ENCODE measurements at places on chromosomes 7 and 10.

DNA sequence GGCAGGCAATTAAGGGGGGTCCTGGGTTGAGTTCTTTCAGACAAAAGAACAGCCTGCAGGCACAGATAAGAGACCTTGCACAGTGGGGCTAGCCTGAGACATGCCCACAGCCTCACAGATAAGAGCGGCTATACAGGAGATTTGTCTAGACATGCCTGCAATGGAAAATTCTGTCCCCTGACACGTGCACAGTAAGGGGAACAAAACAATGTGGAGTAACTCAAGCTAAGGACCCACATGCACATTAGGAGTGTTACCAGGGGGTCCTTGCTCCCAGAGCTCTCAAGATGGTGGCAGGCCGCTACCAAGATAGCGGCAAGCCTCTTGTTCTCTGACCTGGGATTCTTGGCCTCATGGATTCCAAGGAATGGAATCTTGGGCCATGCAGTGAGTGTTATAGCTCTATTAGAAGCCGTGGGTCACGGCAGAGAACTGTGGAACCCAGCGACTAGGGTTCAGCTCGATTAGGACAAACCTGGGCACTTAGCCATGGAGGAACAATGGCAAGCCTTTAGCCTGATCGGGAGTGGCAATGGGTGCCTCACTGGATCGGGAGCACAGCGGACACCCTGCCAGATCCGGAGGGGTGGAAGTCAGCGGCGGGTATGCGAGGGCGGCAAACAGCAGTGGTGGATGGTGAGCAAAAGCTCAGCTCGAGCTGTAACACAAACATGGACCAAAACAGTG, 196.9 kb downstream of the CCSER2 start:
- DNase-seq: no peak

- DNase-seq: no peak
These were observed 386.0 kb downstream of the RPS24 start for GRCh38 chr10:78419481-78420265.

GRCh38 chr7:158705234-158705850, 738 bp upstream of the NCAPG2 start:
- DNase-seq: peak; percentile 33

GRCh38 chr10:111030042-111030750, 46.6 kb upstream of the ADRA2A start:
- no peak for DNase-seq

DNA sequence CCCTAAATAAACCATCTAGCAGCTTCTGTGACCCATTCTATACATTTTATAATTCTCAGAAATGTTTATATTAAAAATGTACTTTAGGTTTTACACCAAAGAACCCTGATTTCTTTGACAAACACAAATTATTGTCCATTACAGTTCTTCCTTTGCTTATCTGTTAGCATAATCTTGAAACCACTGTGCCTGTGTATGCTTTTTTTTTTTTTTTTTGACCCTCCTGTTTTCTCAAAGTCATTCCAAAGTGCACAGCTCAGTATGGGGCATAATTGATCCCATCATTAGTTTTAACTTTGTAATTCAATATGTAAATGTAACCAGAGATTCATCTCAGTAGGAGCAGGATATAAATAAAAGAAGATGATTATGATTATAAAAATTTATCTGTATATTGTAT, 229.3 kb downstream of the DGKB start:
- no peak for DNase-seq

- no peak for DNase-seq
These were observed 47.4 kb downstream of the SGMS1 start for GRCh38 chr10:50576245-50576815.

DNA sequence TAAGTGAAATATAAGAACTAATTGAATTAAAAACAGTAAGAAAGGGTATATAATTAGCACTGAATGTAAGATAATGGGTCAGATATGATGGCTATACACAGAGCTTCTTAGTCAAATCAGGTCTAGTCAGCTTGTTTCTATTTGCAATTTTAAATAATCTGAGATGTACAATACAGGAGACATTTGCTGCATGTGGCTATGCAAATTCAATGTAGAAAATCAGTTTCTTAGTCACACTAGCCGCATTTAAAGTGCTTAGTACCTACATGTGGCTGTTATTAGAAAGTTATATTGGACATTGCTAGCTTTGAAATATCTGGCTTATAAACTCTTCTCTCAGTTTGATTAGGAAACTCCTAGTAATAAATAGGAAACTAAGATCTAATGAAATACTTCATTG, 25.3 kb downstream of the CCDC7 start:
- DNase-seq: no peak

GRCh38 chr10:45399113-45399512, 25.1 kb downstream of the ALOX5 start:
- no peak for DNase-seq

DNA sequence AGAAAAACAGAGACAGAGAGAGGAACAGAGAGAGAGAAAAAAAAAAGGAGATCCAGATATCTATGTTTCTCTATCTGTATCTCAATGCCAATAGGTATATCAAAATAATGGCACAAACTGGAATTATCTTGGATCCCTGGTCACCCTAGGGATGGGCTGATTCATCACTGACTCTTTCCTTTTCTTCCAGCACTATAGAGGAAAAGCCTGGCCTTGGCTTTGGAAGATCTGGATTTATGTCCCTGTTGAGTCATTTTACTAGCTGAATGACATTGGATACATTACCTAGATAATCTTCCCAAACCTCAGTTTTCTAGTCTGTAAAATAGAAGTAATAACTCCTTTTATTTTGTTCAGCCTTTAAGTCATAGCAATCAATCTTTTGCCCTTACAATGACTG, 152.8 kb upstream of the GDF10 start:
- no peak for DNase-seq

GRCh38 chr7:118285358-118285757, 60.9 kb downstream of the ANKRD7 start:
- DNase-seq: no peak

GRCh38 chr10:99975942-99976809, 33.6 kb downstream of the DNMBP start:
- no peak for DNase-seq

DNA sequence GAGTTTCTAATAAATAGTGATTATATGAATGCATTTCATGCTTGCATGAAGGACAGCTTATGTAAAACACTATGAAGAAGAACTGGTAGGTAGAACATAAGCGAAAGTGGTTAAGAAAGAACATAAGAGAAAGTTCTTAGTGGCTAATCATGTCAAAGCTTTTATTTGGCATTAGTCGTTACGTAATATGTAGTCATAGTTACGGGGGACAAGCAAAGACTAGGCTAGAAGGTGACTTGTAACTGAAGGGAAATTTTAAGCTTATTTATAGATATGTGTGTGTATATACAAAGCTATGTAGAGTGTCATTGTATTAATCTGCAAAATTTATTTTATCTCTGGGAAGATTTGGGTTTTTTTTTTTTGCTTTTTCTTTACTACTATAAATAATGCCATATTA, 36.9 kb downstream of the CAPZA2 start:
- no peak for DNase-seq

DNA sequence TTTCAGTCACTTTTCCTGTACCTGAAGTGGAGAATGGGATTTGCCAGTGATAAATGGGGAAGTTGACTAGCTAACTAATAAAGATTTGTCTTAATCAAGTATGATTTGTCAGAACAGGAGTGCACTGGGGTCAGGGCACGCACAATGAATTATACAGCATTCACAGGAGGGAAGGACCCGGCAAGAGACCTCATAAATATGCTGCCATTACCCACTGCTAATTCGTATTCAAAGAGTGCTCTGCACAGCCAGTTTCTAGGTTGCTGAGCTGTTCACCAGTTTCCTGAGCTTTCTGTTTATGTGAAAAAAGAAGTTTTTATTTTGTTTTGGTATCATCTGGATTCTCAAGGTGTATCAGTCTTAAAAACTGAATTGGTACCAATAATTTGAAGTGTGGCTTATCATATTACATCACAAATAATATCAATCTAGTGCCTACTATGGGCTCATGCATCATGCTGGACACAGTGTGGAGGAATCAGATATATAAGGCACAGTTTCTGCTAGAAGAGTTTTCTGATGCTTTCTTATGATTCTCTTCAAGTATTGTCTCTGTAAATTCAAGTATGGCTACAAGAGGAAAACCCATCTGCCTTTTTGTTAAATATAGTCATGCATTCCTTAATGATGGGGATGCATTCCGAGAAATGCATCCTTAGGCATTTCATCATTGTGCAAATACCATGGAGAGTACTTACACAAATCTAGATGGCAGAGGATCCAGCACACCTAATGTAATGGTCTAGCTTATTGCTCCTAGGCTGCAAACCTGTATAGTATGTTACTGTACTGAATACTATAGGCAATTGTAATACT, 202.2 kb downstream of the VTI1A start:
- no peak for DNase-seq

- no peak for DNase-seq
These were observed 126.4 kb upstream of the DKK1 start for GRCh38 chr10:52187521-52188258.

DNA sequence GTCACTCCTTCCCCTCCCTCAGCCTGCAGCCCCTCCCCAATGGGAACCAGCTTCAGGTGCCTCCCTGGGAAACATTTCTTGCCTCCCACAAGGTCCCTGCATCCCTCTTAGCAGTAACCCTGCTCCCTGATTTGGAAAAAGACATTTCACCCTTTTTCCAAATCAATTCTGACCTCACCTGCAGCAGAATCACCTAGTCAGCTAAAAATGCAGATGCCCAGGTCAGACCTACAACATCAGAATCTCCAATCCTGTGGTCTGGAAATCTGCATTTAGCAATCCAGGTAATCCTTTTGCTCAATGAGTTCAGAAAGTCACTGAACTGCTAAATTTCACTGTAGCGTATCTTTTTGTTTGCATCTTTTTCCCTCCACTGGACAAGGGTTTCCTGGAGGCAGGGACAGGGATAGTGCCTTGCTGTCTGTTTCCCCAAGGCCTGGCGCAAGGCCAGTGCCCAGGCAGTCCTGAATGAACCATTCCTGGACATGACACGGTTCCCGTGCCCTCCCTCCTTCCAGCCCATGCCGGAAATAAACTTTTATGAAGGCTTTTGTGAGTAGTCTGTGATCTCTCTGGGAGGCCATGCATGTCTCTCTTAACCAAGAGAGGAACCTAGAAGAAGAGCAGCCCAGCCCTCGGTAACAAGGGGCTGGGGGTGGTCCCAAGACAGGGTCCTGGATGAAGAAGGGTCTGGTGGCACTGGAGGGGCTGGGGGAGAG, 44.0 kb downstream of the COL13A1 start:
- no peak for DNase-seq

DNA sequence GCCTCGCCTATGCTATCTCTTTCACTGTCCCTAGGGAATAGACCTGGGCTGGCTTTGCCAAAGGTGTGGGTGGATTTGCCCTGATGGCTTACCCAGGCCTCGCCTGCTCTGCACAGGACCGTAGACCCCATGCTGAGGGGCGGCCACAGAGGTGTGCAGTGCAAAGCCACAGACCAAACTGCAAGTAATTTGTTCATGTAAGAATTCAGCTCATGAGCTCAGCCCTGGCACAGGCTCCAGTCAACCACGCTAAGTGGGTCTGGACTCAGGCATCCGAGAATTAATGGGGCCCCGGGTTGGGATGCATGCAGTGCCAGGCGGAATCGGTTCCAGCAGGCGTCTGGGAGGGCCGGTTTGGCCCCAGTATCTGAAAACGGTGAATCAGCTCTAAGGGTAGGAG, 445.2 kb downstream of the DNAJB6 start:
- no peak for DNase-seq

- DNase-seq: no peak
These were observed 78.4 kb downstream of the LYZL2 start for GRCh38 chr10:30550967-30551815.

DNA sequence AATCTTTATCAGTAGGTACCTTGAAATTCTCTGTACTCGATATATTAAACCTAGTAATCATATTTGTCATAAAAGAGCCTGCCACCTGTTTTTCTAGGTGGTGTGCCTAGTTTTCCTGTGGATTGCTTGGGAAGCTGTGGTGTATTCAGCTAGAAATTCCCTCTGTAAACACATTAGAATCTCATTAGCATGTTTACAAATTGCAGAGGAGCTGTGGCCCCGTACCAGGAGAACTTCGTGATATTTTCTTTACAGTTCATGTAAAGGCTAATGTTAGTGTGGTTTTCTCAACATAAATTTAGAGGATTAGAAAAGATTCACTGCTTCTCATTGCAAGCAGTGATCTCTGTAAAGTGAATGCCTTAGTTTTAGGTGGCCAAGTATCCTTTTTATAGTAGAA, 144.7 kb downstream of the CCSER2 start:
- DNase-seq: no peak

- no peak for DNase-seq
These were observed 272.5 kb downstream of the SEMA3A start for GRCh38 chr7:83921941-83922607.

GRCh38 chr7:70630818-70631457, 501.0 kb upstream of the GALNT17 start:
- DNase-seq: no peak

GRCh38 chr7:27179503-27180430, 5.3 kb downstream of the HOXA11 start:
- DNase-seq: peak; percentile 80

GRCh38 chr10:131819241-131820072, 81.4 kb upstream of the PPP2R2D start:
- peak; percentile 9 for DNase-seq

DNA sequence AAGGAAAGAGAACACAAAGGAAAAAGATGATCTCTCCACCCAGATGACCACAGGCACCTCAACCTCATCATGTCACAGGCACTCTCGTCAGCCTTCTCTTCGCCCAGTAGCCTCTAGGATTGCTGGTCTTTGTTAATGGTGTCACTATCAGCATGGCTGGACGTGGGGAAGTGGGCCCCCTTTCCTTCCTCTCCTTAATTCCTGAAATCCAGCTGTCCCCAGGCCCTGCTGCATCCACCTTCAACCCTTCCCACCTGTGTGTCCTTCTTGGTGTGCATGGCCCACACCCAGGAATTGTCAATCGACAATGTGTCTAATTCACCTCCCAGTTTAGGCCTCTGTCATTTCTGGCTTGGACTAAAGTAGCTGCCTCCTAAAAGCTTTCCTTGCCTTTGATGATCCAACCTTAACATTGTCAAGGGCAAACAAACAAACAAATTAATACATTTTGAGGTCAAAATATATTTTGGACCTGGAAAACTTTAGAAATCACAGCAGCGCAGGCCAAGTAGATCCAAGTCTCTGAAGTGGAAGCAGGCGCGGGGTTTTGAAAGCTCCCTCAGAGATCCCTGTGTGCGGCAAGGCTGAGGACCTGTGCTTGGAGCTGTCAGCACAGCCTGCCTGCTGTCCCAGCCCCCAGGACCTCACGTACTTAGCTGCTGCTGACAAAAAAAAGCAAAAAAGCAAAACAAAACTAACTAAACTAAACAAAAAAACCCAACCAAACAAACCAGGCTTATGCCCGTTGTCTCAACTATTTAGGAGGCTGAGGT, 193.3 kb upstream of the LYZL2 start:
- no peak for DNase-seq

- DNase-seq: no peak
These were observed 118.1 kb downstream of the SEMA3D start for GRCh38 chr7:85068799-85069198.
